NCI-H2081 treated with DMSO at 0.1 percent for 48 hours (cell line): ENCODE measurements at places on chromosomes 3 and 15.

DNA sequence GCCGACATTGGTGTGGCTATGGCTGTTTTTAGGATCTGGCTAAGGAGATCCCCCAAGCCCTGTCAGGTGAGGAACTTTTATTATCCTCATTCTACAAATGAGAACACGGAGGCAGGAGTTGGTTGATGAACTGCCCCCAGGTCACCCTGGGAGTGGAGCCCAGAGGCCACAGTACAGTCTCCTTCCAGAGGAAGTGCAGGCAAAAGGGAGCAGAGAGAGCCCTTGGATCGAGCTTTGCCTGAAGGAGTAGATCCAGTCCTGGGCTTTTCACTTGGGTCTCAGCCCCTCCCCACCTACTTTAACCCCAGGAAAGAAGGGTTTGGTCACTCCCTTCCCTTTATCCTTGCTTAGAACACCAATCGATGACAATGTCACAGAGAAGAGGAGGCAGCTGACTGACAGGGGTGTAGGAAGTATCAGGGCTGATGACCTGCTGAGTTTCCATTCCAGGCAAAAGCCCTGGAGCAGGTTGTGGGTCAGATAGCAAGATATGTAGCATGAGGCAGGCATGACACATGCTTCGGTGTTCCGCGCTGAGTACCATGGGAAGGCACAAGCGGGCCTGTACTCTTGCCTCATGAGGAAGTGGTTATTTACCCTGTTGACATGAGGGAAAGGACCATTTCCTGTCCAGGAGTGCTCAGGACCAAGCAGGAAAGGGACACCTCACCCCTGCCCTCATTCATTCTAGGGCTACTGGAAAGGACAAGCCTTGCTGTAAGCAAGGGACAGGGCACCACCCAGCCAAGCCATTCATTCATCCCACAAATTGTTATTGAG lies 5.8 kb upstream of the PLA2G4D start:
- no peak for DNase-seq

DNA sequence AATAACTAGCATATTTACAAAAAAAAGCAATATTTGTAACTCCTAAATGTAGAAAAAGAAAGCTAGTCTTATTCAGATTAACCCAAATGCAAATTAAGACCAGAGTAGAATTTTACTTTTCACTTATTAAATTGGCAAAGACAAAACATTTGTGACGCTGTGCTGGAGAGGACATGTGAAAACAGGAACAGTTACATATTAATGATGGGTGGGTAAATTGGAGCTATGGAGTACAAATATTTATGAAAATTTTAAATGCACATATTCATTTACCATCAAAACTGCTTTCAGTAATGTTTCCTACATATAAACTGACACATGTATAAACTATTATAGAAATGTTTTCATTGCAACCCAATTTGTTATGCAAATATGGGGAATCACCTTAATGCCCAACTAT lies 278.9 kb upstream of the POU1F1 start:
- DNase-seq = no peak

- no peak for DNase-seq
Observed at GRCh38 chr3:78751266-78751665, 1016.5 kb downstream of the ROBO1 start.

- no peak for DNase-seq
Observed at GRCh38 chr3:44242721-44243120, 1.0 kb downstream of the TOPAZ1 start.

GRCh38 chr15:32687556-32687955 lies 30.2 kb upstream of the GREM1 start:
- DNase-seq = no peak
